ENCODE measurements at places on chromosomes 7 and 10.

- DNase-seq, result peak; percentile 23
Measured at GRCh38 chr7:39069031-39069430, 91.3 kb downstream of the POU6F2 start.

- DNase-seq, result no peak
Measured at GRCh38 chr10:80708185-80708584, 170.5 kb downstream of the SH2D4B start.

DNA sequence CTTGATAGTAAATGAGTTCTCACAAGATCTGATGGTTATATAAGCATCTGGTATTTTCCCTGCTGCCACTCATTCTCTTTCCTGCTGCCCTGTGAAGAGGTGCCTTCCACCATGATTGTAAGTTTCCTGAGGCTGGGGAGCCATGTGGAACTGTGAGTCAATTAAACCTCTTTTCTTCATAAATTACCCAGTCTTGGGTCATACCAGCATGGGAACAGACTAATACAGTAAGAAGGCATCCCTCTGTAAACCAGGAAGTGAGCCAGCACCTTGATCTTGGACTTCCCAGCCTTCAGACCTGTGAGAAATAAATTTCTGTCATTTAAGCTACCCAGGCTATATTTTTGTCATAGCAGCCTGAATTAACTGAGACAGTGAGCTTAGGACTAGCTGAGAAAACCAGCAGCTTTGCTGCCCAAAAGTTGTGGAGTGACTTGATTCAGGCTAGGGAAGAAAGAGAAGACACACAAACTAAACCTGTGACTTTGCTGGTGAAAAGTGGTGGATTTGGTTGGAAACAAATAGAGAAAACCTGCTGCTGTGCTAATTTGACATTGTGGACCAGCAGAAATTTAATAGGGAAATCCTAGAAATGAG is 29.7 kb downstream of the PALS2 start:
- no peak for DNase-seq

- no peak for DNase-seq
Measured at GRCh38 chr7:120876922-120877321, 19.0 kb upstream of the TSPAN12 start.

- DNase-seq, result peak; percentile 25
Measured at GRCh38 chr7:86301301-86301700, 342.4 kb upstream of the GRM3 start.

GRCh38 chr7:6130007-6130587 is 98.9 kb downstream of the ANKRD61 start:
- DNase-seq, result no peak

GRCh38 chr7:691361-692045 is 35.0 kb upstream of the DNAAF5 start:
- no peak for DNase-seq

GRCh38 chr10:48982584-48982983 is 42.9 kb upstream of the LRRC18 start:
- DNase-seq, result no peak

DNA sequence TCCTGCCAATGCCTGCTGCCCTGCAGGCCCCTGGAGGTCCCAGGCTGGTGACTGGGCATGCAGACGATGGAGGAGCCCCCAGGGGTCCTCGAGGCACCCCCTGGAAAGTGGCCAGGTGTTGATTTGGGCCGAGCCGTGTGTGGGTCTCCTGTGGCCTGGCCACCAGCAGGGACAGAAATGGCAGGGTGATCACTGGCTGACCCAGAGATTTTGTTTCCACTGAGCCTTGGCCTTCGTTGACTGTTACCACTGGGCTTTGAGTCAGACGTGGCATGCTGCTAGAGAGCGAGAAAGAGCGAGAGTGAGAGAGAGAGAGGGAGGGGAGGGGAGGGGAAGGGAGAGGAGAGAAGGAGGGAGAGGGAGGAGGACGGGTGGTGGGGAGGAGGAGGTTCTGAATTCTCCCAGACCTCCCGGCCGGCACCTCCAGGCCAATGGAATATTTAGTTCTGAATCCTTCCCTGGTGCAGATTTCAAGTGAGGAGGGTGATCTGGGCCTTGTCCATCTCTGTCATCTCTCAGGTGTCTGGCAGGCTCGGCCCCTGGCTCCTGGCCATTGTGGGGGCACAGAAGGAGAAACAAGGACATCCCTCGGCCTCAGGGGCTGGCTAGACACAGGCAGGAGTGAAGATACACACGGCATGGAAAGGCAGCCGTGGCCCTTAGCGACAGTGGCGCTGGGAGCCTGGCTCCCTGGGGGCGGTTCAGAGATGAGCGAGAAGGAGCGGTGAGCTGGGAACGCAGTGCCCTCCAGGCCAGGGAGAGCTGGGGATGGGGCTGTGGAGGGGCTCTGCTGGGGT is 58.2 kb downstream of the GLRX3 start:
- no peak for DNase-seq

DNA sequence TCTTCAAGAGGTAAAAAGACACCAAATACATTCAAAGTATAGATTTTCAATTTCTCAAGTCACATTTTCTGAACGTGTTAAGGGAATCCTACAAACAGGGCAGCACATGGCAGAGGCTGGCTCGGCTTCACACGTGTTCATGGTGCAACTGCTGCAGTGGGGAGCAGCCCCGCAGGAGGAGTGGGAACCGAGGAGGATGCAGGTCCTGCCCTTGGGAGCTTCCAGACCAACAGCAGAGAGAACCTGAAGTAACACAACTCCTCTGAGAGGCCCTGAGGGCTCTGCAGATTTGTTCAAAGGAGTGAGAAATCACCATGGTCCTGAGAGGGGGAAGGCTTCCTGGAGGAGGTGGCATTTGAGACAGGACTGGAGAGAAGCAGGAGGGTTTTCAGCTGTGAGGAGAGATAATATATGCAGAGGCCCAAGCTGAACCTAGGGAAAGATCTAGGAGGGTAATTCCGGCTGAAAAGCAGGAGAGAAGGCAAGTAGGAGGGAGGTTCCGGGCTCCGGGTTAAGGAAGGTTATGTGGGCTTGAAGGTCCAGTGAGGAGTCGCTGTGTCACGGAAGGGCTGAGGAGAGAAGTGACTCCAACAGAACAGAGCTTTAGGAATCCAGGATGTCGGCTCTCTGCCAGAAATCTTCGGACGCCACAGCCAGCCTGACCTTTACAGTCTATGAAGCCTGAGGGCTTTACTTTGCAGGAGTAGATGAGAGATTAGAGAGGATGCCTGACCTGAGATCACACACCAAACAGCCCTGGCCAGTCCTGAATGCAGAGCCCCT is 77.5 kb downstream of the GPR26 start:
- no peak for DNase-seq

GRCh38 chr10:33422471-33423153 is 88.1 kb upstream of the NRP1 start:
- no peak for DNase-seq

GRCh38 chr10:125838802-125839575 is 15.6 kb downstream of the BCCIP start:
- DNase-seq, result no peak

DNA sequence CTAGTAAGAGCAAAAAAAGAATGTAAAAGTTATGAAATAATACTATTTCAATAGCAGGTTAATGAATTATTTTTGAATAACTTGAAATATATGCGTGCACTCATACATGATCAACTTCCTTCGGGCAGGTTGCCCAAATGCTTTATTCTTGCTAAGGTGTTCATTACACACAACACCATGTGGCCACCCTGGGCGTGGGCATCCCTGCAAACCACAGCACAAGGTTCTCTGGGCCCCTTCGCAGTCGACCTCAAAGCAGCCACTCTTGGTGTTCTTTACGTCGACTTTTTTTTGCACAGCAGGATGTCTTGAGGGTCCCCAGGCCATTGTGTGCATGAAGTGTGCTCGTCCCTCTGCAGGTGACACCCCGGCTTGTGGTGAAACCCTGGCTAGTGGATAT is 300.7 kb upstream of the PITRM1 start:
- no peak for DNase-seq

GRCh38 chr7:158302274-158303070 is 285.2 kb downstream of the PTPRN2 start:
- no peak for DNase-seq

DNA sequence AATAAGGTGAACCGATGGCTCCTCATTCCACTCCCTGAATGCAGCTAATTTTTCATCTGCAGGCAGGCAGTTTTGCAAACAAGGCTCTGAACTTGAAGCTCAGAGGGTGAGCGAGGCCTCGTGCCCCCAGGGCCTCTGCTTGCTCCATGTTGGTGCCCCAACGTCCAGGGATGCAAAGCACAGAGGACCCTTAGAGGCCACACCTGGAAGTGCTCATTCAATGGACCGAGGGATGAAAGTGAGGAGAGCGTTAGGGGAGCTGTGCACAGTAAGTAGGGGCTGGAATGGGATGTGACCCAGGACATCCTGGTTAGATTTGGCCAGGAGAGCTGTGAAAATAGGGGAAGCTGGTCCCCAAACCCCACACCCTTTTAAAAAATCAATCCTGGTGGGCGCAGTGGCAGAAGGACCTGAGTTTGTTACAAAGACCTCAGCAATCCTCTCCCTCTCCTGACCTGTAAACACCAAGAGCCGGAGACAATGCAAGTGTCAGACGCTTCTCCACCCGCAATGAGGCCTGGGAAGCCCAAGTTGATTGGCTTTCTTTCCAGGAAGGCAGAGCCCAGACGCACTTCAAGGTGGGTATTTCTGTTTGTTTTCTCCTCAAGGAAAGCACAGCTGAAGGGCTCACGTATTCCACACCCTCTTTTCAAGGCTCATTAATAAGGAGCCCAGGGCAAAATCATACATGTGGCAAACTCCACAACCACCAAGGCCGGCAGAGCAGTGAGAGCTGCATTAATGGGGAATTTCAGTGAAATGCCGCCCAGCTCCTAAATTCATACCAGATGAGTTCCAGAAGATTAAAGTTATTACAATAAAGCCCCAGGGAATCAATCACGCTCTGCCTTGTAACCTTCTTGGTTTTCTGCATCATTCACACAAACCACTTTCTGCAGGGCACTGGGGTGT is 14.1 kb upstream of the CXCL12 start:
- peak; percentile 44 for DNase-seq

- DNase-seq, result no peak
Measured at GRCh38 chr10:32953277-32953927, 4.6 kb downstream of the ITGB1 start.

DNA sequence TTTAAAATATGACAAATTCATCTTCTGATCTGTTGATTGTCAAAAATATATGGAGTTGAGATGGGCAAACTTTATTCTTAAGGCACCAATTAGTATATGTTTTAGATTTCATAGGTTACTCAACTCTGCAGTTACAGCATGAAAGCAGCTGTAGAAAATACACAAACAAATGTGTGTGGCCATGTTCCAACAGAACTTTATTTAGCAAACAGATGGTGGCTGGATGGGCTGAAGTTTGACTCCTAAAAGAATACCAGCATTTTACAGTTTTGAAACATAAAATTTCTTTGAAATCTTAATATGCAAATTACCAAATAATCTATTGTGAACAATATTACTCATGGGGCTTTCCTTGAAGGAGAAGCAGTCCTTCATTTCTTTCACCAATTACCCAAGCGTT is 1206.0 kb upstream of the LRRTM3 start:
- DNase-seq, result no peak

GRCh38 chr10:103227416-103227815 is 18.3 kb upstream of the RPEL1 start:
- DNase-seq, result no peak

- peak; percentile 18 for DNase-seq
Measured at GRCh38 chr10:48450233-48450740, 143.8 kb downstream of the MAPK8 start.

DNA sequence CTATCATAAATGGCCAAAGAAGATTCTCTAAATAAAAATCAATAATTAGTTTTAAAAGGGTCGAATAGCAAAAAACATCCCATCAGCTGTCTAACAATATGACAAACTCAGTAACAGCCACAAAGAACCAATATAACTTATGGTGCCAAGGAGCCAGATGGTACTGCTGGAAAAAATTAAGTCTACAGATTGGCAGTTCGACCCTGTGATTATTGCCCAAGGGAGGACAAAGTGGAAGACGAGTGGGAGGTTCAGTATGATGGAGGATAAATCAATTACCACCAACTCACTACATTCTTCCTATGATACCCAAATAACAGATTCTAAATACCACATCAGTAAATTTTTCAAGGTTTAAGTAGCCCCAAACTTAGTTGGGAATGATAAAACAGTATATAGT is 49.0 kb downstream of the SKAP2 start:
- no peak for DNase-seq

DNA sequence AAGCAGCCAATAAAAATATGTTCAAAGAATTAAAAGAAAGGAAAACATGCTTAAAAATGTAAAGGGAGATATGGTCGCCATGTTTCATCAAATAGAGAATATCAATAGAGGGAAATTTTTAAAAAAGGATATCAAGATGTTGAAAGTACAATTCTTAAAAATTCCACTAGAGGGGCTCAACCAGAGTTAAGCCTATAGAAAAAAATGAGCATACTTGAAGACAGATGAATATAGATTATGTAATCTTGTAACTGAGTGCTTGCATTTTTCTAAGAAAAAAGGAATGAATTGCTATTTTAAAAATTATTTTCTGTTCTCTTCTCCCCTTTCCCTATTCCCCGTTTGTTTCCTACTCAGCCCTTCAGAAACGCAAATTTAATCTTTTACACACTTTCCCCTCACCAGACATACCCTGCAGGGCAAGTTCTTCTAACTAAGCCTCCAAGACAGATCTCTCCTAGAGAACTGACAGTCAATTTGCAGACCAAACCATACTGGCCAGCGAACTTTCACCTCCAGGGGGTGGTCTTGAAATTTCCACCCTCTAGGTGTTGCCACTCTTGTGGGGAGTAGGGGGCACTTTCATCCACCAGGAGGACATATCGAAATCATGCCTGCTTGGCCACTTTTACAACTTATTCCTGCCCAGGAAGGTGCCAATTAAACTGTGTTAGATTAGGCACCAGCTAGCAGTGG is 67.7 kb downstream of the NSUN6 start:
- no peak for DNase-seq

All from iPS-NIHi11 (cell line).